Left ventricle myocardium superior (tissue), 1 donor: ENCODE measurements at places on chromosomes 11 and 22. TPM values are rescaled to one million over a fixed set of nuclear protein-coding genes. Genes with fewer than 3 reads are reported as not detected.

DNA sequence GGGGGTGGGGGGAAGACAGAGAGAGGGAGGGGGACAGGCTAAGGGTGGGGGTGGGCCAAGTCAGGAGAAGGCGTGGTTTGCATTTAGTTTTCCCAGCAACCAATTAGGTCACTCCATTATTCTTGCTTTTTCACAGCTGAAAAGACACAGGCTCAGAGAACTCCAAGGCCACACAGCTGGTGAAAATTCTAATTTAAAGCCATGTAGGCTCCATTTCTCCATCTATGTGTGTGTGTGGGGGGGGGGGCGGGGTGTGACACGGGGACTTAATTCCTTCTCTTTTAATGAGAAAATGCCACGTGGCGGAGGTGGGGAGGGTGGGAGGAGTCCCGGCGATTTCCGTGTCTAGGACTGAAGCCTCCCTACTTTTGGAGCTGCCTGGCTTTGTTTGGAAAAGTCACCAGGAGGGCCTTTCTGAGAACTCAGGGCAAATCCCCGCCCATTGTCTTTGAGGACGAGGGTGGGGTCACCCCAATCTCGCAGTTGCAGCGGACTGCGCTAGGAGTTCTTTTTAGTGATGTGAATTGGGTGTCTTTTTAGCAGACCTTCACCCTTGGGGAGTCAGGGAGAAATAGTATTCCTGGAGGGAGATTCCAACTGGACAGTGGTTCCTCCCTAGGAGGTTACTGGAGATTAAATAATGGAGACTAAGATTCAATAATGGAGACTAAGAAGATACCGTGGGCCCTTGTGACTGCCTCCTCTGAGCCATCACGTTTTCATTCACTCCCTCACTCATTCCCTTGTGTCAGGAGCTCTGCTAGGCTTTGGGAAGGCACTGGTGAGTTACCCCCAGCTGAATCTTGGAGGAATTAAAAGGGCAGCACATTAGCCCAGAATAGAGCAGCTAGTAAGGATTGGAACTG is 36.4 kb upstream of the PTPRJ start:
- no peak for DNase-seq

GRCh38 chr11:113341388-113342165 is 27.2 kb downstream of the TTC12 start:
- no peak for DNase-seq

- DNase-seq: no peak
Measured at GRCh38 chr22:39818094-39818493, 75.5 kb downstream of the ENTHD1 start.

DNA sequence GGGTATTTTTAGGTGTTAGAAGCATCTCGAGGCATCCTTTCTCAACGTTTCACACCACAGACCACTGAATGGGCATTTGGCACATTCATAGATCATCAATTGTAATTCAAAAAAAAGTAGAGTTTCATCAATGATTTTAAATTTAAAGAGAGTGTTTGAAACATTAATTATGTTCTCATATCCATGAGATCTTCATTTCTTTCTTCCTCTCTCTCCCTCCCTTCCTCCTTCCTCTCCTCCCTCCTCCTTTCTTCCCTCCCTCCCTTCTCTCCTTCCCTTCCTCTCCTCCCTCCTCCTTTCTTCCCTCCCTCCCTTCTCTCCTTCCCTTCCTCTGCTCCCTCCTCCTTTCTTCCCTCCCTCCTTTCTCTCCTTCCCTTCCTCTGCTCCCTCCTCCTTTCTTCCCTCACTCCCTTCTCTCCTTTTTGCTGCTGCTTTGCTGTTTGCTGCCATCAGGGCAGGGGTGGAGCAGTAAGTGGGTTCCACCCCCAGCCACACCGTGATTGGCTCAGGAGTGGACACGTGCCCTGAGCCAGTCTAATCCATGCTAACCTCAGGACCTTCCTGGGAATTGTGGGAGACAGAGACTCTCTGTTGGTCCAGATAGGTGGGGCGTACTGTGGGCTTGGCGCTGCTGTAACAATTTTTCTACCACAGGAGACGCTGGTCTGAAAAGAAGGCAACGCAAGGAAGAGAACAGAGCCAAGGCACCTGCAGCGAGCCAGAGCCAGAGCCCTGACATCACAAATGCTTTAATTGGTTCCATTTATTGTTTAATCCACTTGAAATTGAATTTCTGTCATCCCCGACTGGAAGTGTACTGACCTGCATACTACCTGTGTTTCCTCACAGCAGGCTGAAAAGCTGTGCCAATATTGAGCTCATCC is 33.7 kb upstream of the APOBEC3A start:
- peak; percentile 77 for DNase-seq

- DNase-seq: peak; percentile 40
Measured at GRCh38 chr11:122348659-122349409, 232.8 kb upstream of the BLID start.

DNA sequence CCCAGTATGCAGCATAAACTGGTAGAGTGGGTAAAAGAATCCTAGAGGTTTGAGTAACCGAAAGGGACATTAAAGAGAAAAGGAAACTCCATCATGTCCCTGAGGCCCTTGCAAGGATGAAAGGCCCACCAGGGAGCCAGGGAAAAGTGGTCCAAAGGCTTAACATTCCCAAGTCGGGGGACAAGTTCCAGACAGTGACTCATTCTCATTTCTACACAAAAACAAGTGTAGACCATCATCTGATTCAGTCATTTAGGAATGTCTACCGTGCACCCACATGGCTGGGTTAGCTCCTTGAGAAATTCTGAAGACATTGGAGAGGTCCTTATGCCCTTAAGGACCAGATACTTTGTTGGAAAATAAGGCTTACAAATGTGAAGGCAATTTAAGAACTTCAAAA is 4.8 kb upstream of the NOX4 start:
- no peak for DNase-seq

- no peak for DNase-seq
Measured at GRCh38 chr11:84234011-84234410, 947.8 kb upstream of the CCDC90B start.

GRCh38 chr11:57647960-57648800 is 1.5 kb downstream of the YPEL4 start:
- no peak for DNase-seq

GRCh38 chr11:117421476-117421875 is 93.8 kb downstream of the CEP164 start:
- no peak for DNase-seq

- no peak for DNase-seq
Measured at GRCh38 chr11:128476729-128477128, 110.6 kb downstream of the ETS1 start.

DNA sequence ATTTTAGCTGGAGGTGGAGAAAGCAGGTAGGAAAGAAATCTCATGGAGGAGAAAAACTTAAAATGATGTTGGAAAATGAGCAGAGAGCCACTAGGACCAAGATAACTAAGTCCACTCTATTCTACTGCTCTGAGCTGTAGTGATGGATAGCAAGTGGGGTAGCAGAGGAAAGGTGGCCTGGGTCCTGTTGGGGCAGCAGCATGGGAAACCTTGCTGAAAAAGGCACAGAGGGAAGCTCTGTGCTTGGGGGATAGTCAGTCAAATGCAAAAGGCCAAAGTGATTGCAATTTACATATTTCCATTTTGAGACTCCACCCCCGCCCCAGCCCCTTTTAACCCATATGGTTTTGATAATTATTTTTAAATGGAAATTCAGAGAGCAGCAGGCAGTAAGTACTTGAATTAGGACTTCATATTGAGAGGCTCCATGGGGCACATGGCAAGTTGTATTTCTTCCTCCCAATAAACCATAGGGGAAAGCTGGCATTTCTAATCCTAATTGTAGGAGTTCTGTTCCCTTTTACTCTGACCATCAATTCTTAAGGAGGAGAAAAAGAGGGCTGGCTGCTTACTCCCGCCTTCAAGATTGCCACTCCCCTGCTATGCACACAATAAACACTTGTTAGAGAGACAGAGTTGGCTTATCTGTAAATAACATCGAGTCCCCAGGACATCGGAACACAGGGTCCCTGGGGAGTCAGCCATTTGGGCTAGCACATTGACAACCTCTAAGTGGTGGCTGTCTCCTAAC is 1341.5 kb upstream of the TENM4 start:
- DNase-seq: no peak

GRCh38 chr22:45553351-45554039 is 50.8 kb downstream of the FBLN1 start:
- DNase-seq: peak; percentile 87

DNA sequence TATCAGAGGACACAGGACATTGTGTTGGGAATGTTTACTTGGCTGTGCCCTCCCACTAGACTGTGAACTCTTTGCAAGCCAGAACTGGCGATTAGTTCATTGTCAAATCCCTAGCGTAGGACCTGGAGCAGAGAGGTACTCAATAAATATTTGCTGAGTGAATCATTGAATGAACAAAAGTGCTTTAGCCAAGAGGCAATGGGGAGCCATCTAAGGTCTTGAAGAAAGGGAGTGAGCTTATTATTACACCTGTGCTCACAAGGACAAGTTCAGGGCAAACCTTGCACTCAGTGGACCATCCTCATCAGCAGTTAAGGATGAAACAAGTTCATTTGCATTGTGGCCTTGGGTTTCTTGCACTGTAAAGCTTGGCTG is 1.1 kb upstream of the RASSF10 start:
- no peak for DNase-seq

Gene TEX12
- total RNA-seq: not detected

Gene ST3GAL4
- total RNA-seq: 45.4 TPM

Gene EHF
- 2.7 TPM for total RNA-seq

Gene SELENOM
- 32.9 TPM for total RNA-seq
